ENCODE measurements at places on chromosomes 1 and 21.
A peak's percentile ranks its signal among the peaks of the same experiment; 100 is the strongest.

GRCh38 chr1:205127646-205128045 is 5.9 kb upstream of the RBBP5 start:
- no peak for DNase-seq

DNA sequence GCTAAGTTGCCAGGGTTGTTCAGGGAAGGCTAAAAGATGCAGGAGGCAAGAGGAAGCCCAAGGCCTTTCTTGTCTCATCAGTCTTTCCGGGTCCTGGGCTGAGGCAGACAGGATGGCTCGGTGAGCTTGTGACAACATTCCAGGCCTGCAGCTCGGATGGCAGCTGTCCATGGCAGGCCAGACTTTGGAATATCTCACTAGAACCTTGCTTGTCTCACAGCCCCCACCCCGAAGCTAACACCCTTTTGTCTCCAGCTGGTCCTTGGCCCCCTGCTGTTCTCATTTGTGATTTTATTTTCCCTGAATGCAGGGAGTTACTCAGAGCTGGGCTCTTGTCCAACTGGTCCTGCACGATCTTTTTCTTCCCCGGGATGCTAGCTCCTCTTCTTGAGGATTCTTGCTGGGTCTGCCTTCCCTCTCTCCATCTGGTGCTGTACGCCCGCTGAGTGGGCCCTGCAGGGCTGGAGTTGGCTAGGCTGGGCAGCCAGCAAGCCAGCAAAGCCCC is 477.2 kb upstream of the CAMK1G start:
- no peak for DNase-seq

DNA sequence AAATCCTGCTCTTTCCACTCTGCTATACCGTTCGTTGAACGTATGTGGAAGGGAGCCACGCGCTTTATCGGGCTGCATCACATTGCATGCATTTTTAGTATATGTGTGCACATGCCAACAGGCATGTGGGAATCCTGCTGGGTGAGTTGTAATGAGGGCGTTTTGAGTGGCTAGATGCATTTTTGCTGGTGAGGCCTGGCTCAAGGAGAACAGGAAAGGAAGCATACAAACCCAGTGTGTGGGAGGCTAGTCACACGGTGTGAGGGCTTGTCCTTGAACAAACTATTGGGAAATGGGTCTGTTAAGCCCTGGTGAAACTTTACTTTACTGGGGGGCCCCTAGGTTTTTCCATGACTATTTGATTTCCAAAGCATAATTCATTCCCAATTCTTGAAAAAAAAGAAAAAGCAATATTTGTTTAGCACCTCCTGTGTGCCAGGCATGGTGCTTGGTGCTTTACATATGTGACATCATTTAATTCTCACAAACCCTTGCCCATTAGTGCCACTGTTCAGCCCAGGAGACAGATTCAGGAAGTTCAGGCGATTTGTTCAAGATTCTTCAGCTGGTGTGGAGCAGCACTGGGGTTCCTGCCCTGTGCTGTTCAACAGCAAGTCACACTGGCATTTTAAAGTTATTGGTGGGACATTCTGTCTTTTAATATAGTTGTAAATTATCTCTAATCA is 25.6 kb upstream of the JUN start:
- DNase-seq = no peak

DNA sequence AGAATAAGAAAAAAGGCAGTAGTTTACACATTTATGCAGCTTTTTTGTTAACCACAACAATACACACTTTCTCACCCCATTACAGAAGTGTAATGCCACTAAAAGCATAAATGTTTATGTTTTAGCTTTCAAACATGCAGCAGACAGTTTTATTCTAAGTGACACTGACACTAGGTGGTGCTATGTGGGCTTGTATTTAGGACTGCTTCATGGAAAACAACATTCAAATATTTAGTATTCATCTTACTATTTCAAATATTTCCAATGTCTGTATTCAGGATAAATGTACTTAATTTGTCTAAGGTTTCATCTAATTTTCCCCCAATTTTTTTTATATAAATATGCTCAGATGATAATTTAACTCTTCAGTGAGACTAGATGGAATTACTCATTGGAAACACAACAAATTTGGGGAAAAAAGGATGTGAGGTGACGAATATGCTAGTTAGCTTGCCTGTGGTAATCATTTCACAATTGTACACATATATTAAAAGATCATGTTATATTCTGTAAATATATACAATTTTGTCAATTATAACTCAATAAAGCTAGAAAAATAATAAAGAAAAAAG is 71.4 kb downstream of the USP1 start:
- DNase-seq = peak; percentile 1

DNA sequence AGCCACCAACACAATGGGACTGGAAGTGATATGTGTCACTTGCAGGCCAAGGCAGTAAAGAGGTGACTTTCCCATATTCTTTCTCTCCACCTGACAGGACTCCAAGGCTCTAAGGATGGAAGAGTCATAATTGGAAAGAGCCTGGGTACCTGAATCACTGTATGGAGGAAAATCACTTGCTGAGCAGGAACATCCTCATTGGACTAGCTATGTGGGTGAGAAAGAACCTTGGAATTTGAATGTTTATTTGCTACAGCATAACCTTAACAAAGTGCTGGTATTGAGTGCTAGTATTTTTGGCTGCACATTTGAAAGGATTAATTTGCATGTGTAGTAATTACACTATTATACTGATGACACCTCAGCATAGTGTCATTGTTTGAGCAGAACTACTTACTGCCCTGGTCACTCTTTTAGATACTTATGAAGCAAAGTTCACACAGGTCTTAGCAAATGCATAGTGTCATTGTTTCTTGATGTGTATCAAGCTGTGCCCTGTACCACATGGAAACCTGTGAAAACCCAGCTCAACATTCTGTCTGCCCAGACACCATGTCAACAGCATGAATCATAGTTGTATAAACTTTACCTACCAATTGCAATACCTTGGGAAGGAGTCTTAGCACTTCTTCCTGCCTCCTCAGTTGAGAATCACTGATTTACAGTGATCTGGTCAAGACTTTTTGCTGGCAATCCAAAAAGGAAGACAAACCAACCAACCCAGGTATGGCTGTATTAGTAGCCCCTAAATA is 5.1 kb upstream of the S100A10 start:
- DNase-seq = no peak

- DNase-seq = peak; percentile 29
Measured at GRCh38 chr21:44304877-44305293, 5.0 kb downstream of the PFKL start.

DNA sequence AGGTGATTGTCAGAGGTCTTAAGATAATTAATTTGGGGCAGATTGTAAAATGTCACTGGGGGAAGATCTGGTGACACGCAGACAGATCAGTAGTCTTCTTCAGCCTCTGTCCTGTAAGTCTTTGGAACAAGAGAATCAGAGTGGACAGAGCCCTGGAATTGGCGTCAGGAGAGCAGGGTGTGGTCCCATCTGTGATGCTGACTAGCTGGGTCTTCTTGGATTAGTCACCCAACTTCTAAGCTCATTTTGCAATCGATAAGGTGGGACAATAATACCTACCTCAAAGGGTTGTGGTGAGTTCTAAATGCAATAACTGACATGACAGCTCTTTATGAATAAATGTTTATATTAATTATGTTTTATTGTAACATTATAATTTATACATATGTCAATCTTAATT is 4.8 kb downstream of the FASLG start:
- no peak for DNase-seq

DNA sequence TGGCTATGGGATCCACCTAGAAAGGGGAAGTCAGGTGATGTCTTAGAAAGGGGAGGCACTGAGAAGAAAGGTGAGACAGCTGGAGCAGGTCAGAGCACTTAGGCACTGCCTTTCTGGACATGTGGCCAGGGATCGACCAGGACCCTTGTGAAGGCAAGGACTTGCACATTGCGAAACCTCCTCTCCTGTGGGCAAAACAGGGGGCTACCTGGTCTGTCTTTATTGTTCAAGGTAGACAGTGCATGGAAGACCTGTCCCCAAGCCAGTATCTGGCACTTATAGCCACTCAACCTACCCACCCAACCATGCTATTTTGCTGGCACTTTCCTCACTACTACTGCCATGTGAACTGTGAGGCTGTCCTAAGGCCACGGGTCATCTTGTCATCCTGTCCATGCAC is 67.2 kb downstream of the NAV1 start:
- DNase-seq = no peak

DNA sequence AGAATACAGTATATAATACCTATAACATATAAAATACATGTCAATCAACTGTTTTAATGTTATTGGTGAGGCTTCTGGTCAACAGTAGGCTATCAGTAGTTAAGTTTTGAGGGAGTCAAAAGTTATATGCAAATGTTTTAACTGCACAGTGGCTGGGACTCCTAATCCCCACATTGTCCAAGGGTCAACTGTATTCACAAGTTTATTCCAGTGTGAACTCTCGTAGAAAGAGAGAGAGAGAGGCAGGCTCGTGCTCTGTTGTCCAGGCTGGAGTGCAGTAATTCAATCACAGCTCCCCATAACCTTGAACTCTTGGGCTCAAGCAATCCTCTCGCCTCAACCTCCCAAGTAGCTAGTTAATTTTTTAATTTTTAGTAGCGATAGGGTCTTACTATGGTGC is 66.0 kb downstream of the NRIP1 start:
- no peak for DNase-seq

GRCh38 chr1:9186082-9186859 is 48.3 kb upstream of the H6PD start:
- DNase-seq = no peak

GRCh38 chr1:109532365-109533136 is 7.1 kb upstream of the GPR61 start:
- DNase-seq = peak; percentile 84

GRCh38 chr1:109931189-109931731 is 20.6 kb downstream of the CSF1 start:
- no peak for DNase-seq

DNA sequence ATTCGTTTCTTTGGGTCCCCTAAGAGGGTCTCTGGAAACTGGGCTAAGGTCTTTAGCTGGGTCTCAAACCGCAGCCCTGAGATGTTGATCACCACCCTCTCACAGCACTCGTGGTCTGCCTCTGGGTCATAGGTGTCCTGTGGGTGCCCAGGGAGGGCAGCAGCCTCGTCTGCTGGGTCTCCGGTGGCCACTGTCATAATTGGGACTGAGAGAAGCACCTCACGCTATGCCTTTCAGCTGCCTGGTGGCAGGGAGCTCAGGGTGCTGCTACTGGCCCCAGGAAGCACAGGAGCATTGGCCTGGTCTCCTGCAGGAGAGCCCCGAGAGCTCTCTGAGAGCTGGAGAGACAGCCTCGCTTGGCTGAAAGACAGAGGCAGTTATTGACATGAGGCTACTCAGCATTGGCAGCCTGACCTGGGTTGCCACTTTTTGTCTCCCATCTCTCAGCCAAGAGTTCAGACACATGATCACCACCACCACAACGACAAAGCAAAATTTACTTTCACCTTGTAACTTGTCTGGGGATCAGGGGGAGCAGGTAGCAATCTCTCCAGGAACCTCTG is 1.5 kb downstream of the KCNA2 start:
- no peak for DNase-seq

- DNase-seq = no peak
Measured at GRCh38 chr21:45622416-45623097, 21.0 kb upstream of the PCBP3 start.

DNA sequence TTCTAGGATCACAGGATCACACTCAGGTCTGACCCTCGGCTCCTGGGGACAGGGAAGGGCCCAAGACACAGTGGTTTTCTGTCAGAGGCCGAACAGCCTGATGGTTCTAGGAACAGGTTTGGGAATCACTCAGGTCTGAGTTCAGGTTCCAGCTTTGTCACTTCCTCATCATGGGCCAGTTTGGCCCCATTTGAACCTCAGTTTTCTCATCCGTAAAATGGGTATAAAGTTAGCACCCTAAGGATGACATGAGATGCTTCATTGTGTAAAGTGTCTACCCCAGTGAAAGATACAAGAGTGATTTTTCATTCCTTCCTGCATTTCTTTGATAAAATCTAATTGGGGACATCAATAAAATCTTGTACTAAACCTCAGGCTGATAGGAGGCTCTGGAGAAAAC is 11.2 kb upstream of the ACTL8 start:
- no peak for DNase-seq

DNA sequence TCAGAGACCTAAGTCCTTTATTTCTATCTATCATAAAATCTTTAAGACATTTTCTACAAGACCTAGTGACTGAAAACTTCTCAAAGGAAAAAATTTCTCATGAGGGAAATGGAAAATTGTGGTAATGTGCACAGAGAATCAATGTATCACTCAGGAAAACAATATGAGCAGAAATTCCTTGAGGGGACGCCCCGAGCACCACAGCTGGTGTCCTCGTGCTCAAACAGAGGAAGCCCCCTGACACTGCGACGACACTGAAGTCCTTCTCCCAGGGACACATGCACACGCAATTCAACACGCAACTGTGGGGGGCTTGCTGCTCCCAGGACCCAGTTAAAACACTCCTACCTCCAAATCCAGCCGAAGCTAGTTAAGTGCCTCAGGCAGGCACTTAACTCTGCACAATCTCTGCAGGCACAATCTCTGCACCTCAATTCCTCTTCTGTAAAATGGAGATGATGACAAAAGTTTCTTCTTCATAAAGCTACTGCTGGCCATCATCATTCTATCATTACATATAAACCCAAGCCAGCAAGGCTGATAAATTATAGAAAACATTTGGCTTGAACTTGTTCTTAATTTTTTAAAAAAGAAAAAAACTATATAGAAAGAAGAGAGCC is 16.0 kb downstream of the ZBTB17 start:
- DNase-seq = no peak

DNA sequence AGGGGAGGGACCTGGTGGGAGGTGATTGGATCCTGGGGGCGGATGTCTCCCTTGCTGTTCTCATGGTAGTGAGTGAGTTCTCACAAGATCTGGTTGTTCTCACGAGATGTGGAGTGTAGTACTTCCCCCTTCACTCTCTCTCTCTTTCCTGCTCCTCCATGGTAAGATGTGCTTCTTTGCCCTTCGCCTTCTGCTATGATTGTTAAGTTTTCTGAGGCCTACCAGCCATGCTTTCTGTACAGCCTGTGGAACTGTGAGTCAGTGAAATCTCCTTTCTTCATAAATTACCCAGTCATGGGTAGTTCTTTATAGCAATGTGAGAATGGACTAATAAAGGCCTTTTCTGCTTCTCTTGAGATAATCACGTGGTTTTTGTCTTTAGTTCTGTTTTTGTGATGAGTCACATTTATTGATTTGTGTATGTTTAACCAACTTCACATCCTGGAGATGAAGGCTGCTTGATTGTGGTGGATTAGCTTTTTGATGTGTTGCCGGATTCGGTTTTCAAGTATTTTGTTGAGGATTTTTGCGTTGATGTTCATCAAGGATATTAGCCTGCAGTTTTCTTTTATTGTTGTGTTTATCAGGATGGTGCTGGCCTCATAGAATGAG is 45.5 kb downstream of the RABGAP1L start:
- no peak for DNase-seq

GRCh38 chr21:20451046-20451445 is 547.2 kb upstream of the NCAM2 start:
- no peak for DNase-seq

GRCh38 chr1:72498371-72498770 is 216.0 kb upstream of the NEGR1 start:
- no peak for DNase-seq
